ENCODE measurements at places on chromosomes 7 and 10.
A peak's percentile ranks its signal among the peaks of the same experiment; 100 is the strongest.

- DNase-seq, result no peak
Measured at GRCh38 chr10:61964949-61965702, 63.6 kb downstream of the ARID5B start.

- no peak for DNase-seq
Measured at GRCh38 chr7:82625377-82625776, 181.8 kb upstream of the CACNA2D1 start.

GRCh38 chr7:130865408-130866236 lies 131.6 kb upstream of the KLF14 start:
- DNase-seq, result peak; percentile 61

DNA sequence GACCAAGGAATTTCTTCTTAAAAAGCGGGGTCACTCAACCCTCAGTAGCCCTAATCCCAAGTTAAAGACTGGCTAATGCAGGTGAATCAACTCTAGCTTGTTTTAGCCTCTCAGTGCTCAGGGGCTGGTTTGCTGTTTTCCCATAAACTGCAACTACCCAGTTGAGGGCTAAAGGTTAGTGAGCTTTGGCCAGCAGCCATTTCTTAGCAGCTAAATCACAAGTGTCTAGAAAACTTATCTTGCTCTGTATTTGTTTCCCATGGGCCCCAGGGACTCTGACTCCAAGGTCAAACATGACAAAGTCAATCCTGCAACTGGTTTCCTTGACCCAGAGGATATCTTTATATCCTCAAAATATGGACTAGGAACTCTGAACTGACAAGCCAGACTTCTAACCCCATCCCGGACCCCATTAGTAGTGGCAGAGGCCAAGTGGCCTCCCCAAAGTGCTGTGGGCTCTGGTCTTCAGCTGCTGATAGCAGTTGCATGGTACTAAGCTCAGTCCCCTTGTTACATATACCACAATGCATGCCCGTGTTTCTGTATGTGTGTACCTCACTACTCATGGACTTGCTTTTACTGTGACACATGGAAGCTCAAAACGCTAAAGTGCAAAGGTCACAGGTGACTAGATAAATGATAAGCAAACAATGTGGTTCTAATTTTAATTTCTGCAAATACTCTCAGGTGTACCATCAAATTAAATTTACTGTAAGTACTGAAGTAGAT lies 793.0 kb upstream of the IGFBP3 start:
- no peak for DNase-seq

DNA sequence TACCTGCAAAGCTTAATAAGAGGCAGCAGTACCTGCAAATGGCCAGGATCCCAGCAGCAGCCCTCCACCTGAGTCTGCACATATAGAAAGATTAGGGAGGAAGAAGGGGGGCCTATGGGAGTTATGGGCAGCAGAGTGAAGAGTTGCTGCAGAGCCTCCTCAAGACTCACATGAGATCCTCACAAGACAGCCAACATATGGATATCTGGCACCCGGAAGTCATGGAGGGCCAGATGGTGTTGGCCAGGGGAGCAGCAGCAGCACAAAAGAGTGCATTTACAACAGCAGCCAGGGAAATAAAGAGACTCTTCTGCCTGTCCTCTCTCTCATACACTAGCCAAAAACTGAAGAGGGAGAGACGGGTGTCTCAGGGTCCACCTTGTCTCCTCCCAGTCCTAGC lies 4.0 kb upstream of the TAS2R40 start:
- DNase-seq, result no peak

DNA sequence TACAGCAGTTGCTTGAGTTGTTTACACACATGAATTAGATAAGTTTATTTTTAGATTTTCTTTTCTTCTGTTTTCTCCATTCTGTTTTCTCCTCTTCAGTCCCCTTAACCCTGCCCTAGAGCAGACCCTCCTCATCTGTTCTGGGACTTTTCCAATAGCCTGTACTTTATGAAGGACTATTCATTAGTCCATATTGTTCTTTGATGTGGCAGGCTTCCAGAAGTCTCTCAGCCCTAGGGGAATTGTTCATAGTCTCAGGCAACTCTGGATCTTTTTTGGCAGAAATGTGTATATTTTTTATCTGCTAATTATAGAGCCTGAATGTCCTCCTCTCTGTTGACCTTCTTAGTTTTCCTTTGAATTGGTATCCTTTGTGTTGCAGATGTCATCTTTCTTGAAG lies 25.4 kb downstream of the KAT6B start:
- DNase-seq, result no peak

Data from GM23248 (cell line).